Inflammatory macrophage treated with lipopolysaccharide for 1 hour (primary cell): ENCODE measurements at places on chromosomes 4 and X.

DNA sequence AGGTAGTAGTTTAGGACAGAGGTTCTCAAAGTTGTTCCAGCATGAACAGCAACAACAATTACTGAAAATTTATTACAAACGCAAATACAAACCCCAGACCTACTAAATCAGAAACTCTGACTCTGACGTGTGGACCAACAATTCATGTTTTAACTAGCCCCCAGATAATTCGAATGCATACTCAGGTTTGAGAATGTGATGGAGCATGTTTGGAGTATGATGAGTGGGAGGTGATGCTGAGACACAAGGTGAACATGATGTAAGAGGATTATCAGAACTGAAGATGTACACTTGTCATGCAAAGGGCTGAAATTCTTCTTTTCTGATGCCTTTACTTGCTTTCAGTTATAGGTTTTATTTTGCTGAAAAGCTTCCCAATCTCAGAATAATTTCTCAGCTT lies 323.0 kb downstream of the INPP4B start:
- no peak for DNase-seq

- no peak for DNase-seq
Observed at GRCh38 chr4:129218360-129218759, 122.4 kb downstream of the C4orf33 start.

GRCh38 chr4:166165829-166166420 lies 292.9 kb downstream of the TLL1 start:
- DNase-seq, result peak; percentile 43

- no peak for DNase-seq
Observed at GRCh38 chr4:2378401-2378800, 40.0 kb downstream of the ZFYVE28 start.

GRCh38 chr4:148025981-148026380 lies 294.1 kb downstream of the ARHGAP10 start:
- no peak for DNase-seq
